ENCODE measurements at places on chromosomes 2 and 18. TPM values are rescaled to one million over a fixed set of nuclear protein-coding genes. Genes with fewer than 3 reads are reported as not detected.

Gene CRYGC
- not detected for total RNA-seq

Gene GYPC
- total RNA-seq = 173 TPM

Gene SP140L
- total RNA-seq = 43.8 TPM

Gene REG3G
- total RNA-seq = not detected

Gene LYPD6B
- total RNA-seq = not detected

Gene CREB1
- total RNA-seq = 92.8 TPM

Gene FSHR
- total RNA-seq = not detected

Gene KIF1A
- 10.2 TPM for total RNA-seq

Gene C1QL2
- total RNA-seq = not detected

Gene LYG1
- total RNA-seq = 0.81 TPM

Gene BMP10
- not detected for total RNA-seq

Gene HJURP
- total RNA-seq = 83.6 TPM

Gene ANKRD53
- total RNA-seq = not detected

Gene NBEAL1
- 11.8 TPM for total RNA-seq

Gene FRZB
- total RNA-seq = not detected

Gene PLCD4
- 0.49 TPM for total RNA-seq

Gene FOXD4L1
- not detected for total RNA-seq

Gene RAB6C
- not detected for total RNA-seq

Gene NTSR2
- not detected for total RNA-seq

Gene HDAC4
- 24.5 TPM for total RNA-seq

Gene PRKRA
- total RNA-seq = 74.8 TPM

Gene RAB1A
- total RNA-seq = 75.8 TPM

Gene MC5R
- not detected for total RNA-seq

Gene B3GNT7
- total RNA-seq = 0.29 TPM

All from activated CD8-positive, alpha-beta T cell treated with anti-CD3 and anti-CD28 coated beads for 36 hours (primary cell).